Fibroblast of skin of scalp (primary cell): ENCODE measurements at places on chromosomes 1 and 21.

GRCh38 chr1:248924696-248925532 is 18.9 kb downstream of the PGBD2 start:
- peak; percentile 68 for DNase-seq

- no peak for DNase-seq
These were observed 20.5 kb upstream of the ALG14 start for GRCh38 chr1:95093296-95093695.

DNA sequence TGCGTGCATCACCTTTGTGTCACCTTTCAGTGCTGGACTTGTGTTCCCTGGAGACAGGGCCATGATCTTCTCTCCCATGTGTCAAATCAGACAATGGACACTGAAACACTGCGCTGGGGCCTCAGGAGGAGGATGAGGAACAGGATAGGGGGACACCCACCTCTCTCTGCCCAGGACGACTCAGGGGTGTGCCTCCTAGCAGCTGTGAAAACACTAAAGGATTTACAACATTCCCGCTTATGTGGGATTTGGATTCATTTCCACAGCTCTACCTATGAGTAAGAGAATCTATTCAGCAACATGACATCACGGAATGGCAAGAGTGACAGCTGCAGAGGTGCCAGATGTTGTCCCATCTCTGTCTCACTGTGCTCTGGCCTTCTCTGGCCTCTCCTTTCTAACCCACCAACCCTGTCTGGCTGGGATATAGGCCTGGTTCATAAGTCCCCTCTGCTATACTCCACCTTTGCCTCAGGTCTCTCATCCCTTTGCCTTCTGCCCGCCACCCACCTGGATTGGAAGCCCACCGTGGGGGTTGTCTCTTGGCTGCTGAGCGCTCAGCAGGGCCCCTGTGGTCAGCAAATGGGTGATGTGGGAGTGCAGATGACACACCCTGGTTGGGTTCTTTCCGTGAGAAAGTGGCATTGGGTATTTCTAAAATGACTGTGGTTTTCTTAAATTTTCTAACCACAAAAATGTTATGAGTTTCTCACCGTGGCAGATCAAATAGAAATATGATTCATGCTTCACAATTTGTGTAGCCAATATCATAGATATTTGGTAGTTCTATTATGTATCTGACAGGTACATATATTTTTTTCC is 47.1 kb upstream of the TLR5 start:
- DNase-seq: peak; percentile 65

- no peak for DNase-seq
These were observed 44.0 kb downstream of the FAM163A start for GRCh38 chr1:179786815-179787685.

GRCh38 chr1:113870778-113871177 is 734 bp downstream of the PTPN22 start:
- DNase-seq: no peak

DNA sequence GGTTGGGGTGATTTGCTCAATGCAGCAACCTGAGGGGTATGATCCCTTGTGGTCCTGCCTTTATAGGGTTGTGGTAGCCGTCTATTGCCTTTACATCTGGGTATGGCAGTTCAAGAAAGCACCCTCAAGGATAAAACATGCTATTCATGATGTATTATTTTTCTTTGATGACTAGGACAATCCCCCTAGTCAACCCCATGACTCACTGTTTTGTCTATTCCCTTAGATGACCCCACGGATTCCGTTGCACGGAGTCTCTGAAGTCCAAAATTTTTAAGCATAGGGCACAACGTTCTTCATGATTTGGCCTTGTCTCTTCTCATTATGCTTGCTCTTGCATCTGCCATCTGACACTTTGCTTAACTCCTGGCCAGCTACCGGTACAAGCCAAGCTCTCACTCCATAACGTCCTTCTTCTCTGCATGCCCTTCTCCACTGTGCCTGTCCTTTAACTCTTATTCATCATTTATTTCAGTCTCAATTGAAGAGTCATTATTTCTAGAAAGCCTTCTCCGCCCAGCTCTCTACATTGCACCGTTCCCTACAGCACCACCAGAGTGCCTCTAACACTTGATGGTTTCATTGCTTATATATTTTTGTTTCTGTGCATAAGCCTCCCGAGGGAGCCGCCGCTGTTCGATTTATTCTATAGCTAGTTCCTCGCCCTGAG is 838 bp upstream of the DISP1 start:
- peak; percentile 56 for DNase-seq

GRCh38 chr1:57137980-57138379 is 172.2 kb upstream of the C8B start:
- DNase-seq: no peak

GRCh38 chr1:36306210-36306901 is at the start of gene SH3D21:
SH3D21 (plus strand) TSS chr1:36306368; CDS start chr1:36306421, 53 bp downstream.
- no peak for DNase-seq

- DNase-seq: peak; percentile 52
These were observed 819 bp upstream of the GPR3 start for GRCh38 chr1:27391511-27392095.

DNA sequence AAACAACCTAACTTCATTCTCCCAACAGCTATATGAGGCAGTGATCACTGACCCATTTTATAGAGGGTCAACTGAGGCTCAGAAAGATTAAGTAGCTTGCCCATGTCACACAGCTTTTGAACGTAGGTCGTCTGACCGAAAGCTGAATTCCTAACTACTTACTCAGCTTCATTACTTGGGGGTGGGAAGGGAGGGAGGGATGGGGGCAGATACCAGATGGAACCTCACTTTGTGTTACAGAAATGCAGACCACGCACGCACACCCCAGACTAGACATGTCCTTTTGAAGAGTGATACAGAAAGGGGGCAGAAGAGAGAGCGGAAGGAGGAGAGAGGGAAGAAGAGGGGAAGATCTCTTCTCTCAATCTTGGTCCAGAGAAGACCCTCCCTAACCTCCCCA is 2.3 kb downstream of the ADGRB2 start:
- peak; percentile 69 for DNase-seq

- DNase-seq: no peak
These were observed 27.8 kb upstream of the CCSAP start for GRCh38 chr1:229370601-229371021.
